ENCODE measurements at places on chromosomes 6 and 20.

DNA sequence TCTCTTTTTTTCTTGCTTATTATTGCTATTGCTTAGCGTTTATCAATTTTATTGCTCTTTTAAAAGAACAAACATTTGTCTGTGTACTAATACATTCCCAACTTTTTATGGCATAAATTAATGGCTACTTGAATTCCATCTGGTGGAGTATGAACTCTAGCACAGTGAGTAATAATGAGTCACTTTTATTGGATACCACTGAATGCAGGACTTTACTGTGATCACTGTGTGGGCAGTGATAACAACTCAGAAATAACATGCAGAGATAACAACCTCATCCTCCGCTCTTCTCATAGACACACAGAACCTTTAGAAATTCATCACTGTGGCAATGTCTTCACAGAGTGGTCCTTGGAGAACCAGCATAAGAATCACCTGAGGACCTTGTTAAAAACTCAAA, 174.9 kb upstream of the PRND start:
- DNase-seq = no peak

GRCh38 chr20:40390654-40391053, 298.4 kb downstream of the MAFB start:
- DNase-seq = no peak

- no peak for DNase-seq
Measured at GRCh38 chr20:10655720-10656669, 17.8 kb downstream of the JAG1 start.

GRCh38 chr6:106184629-106185028, 98.5 kb downstream of the PRDM1 start:
- DNase-seq = no peak

DNA sequence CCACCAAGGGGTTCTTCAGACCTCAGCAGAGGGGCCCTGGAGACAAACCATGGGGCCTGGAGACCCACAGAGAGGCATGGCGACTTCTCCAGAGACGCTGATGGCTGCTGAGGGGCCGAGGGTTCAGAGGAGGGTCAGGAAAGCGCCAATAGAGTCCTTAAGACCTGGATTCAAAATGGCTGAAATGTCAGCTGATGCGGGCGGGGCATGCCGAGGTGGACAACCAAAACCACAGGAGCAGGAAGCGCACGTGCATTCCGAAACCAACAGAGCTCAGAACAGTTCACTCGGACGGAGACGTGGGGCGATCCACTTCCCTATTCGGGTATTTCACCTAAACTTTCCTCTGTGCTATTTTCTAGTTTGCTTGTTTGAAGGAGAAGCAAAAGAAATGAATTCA, 99.9 kb upstream of the RIN2 start:
- DNase-seq = peak; percentile 7

GRCh38 chr6:157586088-157586414, 205.1 kb downstream of the ZDHHC14 start:
- no peak for DNase-seq

- no peak for DNase-seq
Measured at GRCh38 chr20:54763366-54763765, 288.0 kb downstream of the DOK5 start.

GRCh38 chr6:147486683-147487082, 21.8 kb upstream of the SAMD5 start:
- no peak for DNase-seq

DNA sequence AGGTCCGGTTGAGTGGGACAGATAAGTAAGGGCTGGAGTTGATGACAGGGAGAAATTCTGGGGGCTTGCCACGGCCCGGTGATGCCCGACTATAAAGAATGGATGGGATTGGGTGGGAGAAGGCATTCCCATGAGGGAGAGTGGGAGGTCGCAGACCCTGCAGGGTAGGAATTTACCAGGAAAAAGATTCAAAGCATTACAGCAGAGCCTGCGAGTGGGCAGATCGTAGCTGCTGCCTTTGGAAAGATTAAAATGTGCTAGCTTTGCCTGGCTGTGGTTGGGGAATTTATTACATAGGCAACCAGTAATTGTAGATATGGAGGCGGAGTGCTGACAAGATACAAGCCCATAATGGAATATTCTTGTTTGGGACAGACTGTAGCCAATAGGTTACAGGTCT, 49.5 kb downstream of the KDM1B start:
- no peak for DNase-seq

GRCh38 chr20:20859510-20859909, 147.1 kb upstream of the RALGAPA2 start:
- no peak for DNase-seq

DNA sequence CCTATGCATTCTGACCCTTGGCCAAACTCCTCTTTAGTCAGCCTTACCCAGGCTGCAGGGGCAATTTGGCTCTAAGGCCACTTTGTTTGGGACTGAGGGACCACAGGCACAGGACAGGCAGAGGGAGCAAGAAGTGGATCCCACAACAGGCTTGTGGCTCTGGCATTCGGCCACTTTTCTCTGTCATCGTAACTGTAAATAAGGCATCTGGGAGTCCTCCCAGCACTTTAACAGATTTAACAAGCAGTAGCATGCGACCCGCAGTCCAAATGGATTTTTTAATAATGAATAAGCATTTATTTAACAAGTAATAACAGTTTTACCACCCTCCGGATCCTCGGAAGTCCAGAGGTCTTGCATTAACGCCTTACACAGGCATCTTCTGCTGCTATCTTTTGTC, 16.1 kb upstream of the CDH22 start:
- DNase-seq = no peak

- DNase-seq = no peak
Measured at GRCh38 chr6:98975421-98975820, 27.7 kb upstream of the FBXL4 start.

DNA sequence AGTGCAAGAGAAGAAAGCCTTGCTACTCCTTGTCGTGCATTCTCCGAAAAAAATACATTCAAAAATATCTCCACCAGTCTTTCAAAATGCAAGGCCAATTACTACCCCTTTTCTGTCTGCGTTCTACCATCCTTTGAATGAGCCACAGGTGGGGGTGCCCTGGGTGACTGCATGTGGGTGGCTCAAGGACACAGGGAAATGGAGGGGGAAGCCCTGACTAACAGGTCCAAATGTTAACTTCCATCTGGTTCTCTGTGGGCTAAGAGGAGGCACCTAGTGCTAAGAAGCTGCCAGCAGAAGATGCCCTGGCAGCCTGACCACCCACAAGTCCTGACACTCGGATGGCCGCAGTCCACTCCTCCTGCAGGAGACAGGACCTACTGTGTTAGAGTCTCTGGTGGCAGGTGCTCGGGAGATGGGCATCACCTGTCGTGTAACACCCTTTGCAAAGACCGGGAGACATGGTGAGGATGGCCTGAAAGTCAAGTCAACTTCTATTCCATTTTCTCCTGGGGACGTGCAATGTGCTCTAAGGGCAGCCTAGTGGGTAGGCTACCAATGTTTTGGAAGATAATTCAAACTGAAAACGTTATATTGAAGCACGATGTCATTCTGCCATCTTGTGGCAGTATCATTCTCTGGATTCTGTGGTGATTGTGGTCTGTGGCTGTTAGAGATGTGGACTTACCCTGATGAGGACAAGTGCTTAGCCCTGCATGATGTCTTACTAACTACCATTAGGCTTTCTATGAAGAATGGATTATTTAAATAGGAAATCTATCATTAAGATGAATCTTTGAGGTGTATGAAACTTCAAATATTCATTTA, 27.4 kb upstream of the IGF2R start:
- peak; percentile 72 for DNase-seq

DNA sequence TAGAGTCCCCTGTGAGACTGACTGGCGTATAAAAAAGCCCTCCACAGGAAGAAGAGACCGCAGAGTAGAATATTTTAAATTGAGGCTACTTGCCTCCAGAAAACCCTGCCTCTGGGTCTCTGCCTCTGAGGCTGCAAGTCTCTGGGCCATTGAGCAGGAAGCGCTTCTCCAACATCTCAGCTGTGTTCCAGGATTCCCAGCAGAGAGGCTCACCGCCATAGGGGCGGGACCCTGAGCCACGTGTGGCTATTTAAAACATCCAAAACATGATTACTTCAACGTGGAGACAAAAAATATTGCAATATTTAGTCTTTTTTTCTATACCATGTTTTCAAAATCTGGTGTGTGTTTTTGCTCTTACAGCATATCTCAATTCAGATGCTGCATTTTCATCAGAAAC, 59.4 kb downstream of the GNAS-AS1 start:
- no peak for DNase-seq

DNA sequence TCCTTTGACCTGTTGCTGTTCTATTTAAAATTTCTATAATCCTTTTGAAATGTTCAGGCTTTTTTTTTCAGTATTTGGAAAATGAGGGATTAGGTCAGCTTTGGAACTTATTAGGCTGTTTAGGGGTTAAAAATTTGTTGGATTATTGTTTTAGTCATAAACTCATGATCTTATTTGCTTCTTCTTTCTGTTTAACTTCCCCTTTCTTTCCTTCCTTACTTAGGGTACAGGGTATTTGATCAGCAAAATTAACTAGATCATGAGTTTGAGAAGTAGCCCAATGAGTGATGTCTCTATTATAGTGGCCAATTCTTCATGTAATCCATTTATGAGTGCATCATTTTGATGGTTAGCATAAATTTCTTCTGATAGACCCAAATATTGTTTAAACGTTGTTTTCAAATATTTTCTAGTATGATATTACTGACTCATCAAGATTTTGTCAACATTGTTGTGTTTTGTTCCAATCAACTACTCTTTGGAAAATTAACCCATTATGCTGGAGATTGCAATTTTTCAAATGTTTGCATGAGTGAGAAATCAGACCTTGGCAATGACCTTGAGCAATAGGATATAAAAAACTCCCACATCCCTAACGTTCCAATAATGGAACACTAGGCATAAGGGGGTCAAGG, 94.4 kb downstream of the OTOR start:
- no peak for DNase-seq

DNA sequence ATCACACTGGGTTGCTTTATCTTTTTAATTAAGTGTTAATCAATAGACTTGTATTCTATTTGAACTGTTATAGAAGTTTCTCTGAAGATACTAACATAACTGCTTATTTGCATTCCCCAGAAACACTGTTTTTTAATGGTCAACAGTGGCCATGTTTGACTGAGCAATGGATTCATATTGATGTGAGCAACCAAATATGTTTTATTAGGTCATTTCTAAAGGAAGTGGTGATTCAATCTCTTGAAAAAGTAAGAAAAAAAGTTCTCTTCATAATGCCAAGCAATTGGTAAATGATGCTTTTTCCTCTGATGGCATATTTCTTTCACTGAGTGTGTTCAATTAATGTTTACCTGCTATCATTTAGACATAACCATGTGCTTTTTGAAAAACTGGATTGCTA, 593.0 kb upstream of the CITED2 start:
- no peak for DNase-seq

GRCh38 chr6:73585566-73586415, 65.0 kb upstream of the EEF1A1 start:
- DNase-seq = peak; percentile 42

- no peak for DNase-seq
Measured at GRCh38 chr6:163782436-163783003, 368.0 kb downstream of the QKI start.

- no peak for DNase-seq
Measured at GRCh38 chr6:19836799-19837510, at the start of gene ID4. Gene ID4, plus strand, starts transcription at chr6:19837370. Its CDS starts 385 bp downstream, at chr6:19837755.

DNA sequence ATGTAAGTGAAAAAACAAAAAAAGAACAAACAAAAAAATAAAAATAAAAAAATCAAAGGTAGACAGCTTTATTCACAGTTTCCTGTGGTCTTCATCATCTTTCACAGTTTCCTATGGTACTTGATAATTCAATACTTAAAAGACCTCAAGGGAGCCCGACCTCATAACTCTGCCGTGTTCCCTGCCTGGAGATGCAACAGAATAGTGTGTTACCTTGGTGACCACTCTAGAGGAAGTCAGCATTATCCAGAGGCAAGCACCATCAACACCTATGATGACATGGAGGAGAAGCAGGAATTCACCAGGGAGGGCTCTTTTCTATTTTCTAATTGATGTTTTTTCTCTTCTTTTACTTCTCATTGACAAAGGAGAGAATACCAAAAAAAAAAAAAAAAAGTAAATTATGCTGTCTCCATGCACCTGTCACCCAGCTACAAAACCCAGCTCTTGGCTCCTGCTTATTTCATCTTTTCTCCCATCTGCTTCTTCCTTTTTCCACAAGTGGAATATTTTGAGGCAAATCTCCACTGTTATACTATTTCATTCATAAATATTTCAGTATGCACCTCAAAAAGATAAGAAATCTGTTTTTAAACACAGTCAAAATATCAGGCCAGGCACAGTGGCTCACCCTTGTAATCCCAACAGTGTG, 95.8 kb upstream of the STXBP5 start:
- DNase-seq = no peak

DNA sequence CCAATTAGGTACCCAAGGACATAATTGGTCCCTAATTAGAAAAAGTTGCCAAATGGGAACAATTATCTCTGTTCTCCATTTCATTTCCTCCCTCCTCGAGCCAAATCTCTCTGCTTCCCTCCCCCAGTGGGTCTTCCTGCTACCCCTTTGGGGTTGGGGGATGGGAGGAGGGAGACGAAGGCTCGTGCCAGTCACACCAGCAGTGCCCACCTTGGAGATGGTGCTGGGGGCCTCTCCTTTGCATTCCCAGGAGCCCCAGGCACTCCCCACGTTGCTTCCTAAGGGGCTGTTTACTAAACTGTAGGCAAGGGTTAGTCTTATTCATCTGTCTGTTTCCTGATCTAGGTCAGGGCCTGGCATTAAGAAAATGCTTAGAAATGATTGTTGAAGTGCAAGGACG, 33.1 kb downstream of the MDFI start:
- no peak for DNase-seq

DNA sequence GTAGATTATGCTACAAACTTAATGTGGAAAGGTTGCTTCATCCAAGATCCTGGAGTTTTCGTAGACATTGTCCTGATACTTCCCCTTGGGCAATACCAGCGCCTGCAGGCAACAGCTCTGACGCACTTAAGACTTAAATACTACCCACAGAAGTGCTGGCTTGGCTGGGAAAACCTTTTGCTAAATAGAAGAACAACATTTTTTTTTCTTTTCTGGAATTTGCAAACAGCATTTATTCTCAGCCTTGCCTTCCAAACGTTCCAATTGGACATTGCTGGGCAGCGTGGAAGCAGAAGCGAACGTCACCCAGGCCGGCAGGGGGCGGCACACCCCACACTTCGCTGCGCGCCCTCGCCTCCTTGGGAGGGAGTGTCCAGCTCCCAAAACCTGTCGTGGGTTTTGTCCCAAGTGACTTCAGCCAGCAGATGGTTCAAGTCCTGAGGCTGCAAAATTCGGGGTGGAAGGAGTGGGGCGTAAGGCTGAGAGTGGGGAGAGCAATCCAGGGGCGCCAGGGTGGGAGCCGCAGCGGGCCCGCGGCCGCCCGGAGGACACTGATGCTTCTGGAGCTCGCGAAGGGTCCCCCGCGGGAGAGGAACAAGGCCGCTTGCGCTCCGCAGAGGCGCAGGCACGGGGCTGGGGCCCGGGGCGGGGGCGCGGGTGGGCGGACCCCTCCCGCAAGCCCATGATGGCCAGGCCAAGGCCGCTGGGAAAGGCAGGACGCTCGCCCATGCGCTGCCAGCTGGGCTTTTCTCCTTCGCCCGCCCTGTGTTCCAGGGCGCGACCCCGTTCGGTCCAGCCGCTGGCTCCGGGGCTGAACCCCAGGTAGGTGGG, 60.8 kb upstream of the MAP3K4 start:
- DNase-seq = peak; percentile 36
